ENCODE measurements at places on chromosomes 11 and 22.

DNA sequence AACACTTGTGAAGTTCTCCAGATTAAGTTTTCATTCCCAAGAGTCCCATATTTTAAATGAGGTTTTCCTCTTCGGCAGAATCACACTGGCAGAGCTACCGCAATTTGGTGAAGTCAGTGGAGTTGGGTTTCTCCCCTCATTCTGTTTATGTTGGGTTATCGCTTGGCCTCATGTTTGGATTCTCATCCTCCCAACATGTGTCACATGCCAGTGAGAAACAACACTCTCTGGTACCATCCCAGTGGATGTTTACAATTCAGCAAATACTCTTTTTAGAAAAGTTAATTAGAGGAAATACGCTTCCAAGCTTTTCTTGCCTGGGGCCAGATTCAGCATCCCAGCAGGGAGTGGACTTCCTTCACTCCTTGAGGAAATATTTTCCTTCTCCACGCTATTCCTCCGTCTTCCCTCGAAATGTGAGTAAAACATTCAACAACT, 2.1 kb downstream of the PAMR1 start:
- DNase-seq: no peak

DNA sequence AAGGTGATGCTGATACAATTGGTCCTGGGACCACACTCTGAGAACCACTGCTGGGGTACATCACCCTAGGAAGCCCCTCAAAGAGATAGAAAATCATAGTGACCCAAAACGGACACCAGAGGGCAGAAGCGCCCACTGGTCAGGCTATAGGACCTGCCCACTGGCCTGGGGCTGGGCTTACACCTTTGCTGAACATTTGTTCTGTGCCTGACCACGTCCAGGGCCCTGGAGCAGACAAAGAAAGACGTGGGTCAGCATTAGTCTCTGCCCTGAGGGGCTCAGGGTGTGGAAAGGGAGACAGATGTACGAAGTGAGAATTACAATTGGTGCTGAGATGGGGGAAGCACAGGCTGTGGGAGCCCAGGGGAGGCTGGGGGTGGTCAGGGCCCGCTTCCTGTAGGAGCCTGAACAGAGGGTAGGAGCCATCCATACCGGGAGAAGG, 14.4 kb upstream of the SERPINH1 start:
- DNase-seq: peak; percentile 46

GRCh38 chr11:116986521-116987105, 111.6 kb downstream of the SIK3 start:
- DNase-seq: no peak

GRCh38 chr11:26348776-26349175, 16.8 kb downstream of the ANO3 start:
- no peak for DNase-seq

DNA sequence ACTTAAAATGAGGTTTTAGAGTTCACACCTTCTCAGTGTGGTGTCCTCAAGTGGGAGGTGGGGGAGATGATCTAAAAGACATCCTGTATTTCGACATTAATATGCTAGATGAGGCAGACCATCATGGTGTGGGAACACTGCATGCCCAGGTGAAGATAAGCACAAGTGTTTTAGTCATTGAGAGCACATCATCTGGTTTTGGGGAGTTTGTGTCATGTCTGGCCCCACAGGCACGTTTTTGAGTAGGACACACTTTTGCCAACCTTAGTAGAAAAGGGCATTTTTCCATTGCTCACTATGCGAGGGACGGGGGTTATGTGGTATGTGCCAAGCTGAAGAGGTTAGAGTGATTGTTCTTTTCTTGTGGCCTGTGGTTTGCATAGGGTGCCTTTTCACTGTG, 189.3 kb downstream of the DBX1 start:
- DNase-seq: no peak

All from hematopoietic multipotent progenitor cell (in vitro differentiated cells).